ENCODE measurements at places on chromosomes 7 and 10.
A peak's percentile ranks its signal among the peaks of the same experiment; 100 is the strongest.

- DNase-seq: no peak
These were observed 91.9 kb downstream of the ZWINT start for GRCh38 chr10:56269181-56269580.

- no peak for DNase-seq
These were observed 14.6 kb upstream of the PSAP start for GRCh38 chr10:71865561-71866041.

DNA sequence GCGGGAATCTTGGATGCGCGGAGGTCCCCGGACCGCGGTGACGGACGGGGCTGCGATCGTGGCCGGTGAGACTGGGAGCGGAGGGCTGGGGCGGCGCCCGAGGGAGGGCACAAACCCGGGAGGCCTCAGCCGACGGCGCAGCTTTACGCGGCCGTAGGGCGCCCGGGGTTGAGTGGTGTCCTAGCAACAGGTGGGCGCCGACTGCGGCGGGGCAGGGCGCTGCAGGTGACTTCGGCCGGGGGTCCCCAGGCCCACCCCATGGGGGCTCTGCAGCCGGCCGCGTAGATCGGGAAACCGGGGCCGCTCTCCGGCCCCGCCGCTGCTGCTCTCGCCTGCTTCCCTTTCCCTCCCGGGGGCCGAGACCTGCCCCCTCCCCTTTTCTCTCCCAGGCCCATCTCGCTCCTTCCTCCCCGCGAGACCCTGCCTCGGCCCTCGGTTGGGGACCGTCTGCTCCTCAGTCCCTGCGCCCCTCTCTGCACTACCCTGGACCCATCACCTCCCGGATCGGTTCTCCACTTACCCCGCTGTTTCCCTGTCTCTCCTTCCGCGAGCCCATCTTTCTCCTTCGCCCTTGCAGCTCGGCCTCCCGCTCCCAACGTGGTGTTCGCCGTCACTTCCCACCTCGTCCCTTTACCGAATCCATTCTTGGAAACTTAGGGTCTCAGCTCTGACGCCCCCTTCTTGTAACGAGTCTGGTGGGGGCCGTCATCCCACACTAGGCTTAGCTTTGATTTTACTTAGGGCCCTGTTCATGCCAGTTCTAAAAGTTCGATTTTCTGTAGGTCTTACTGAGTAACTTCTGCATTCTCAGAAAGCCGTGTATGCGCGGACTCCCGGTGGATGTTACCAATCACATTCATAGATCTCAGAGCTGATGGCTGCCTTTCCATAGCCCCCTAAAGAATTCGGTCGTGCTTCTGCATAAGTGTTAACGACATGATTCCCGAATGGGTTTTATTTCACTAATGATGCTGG, 18.5 kb upstream of the ACBD5 start:
- no peak for DNase-seq

DNA sequence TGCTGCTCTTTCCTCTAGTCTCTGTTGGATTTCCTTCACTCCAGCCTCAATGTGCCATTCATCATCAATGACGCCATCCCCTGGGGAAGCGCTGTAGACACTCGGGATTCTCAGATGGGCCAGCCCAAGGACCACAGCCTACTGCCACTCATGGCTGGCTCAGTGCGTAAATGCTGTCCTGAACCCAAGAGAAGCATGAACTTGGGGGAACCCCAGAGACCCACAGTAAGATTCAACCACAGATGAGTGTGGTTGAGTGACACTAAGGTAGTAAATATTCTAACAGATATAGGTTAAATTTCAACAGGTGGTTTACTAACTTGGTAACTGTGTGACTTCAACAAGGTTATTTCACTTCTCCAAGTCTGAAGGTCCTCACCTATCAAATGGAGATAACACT, 304.1 kb downstream of the GRM8 start:
- no peak for DNase-seq

DNA sequence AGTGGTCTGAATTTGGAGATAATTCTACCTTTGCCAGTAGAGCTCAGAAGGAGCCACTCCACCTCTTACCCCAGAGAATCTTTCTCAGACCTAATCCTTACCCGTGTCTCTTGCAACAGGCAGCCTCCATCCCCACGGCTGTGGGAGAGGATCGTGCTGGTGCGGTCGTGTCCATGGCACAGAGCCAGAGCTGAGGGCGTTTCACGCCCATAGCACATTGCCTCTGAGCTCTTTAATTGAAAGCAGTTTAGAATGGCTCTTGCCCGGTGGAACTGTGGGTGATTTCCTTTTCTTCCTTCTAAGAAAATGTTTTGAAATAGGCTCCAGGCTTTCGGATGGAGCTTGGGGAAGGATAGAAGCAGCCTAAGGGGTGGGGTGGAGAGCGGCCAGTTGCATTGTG, 41.5 kb downstream of the PRF1 start:
- no peak for DNase-seq

- no peak for DNase-seq
These were observed 19.7 kb upstream of the SHH start for GRCh38 chr7:155831807-155832524.

GRCh38 chr10:34962866-34963265, 127.3 kb downstream of the CUL2 start:
- DNase-seq: no peak

DNA sequence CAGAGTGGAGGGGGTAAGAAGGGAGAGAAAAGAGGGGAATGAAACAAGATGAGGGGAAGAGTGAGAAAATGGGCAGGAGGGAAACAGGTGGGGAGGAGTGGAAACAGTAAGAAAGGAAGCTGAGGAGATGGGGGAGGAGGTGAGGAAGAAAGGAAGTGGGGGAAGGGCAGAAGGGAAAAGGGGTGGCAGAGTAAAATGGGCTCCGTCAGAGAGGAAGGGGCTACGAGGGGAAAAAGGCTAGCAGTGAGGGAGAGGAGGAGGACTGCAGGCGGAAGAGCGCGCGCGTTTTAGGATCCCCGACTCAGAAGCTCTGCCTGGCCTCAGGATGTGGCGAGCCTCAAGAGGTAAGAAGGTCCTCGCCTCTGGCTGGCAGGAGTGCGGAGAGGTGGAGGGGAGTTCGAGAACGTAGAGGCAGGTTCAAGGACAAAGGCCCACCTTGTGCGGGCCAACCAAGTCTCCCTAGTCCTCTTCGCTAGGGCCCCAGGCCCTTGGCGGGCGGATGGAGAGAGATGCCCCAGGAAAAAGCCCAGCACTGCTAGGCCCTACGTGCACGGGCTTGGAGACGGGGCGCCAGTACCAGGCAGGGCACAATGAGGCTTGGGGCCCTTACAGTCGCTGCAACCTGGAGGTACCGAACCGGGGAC, 5.8 kb upstream of the NKX2-3 start:
- DNase-seq: no peak

GRCh38 chr10:21052072-21052708, 155.1 kb upstream of the NEBL start:
- no peak for DNase-seq

GRCh38 chr10:70478191-70479164, at the start of gene PALD1:
Gene PALD1, plus strand, starts transcription at chr10:70478767. Its CDS starts 47,185 bp downstream, at chr10:70525952.
- DNase-seq: no peak

- DNase-seq: no peak
These were observed 21.7 kb downstream of the HIBADH start for GRCh38 chr7:27640884-27641574.

GRCh38 chr10:44755481-44755880, 155.7 kb upstream of the TMEM72 start:
- DNase-seq: no peak

GRCh38 chr7:33232632-33233145, 103.3 kb downstream of the BBS9 start:
- no peak for DNase-seq

DNA sequence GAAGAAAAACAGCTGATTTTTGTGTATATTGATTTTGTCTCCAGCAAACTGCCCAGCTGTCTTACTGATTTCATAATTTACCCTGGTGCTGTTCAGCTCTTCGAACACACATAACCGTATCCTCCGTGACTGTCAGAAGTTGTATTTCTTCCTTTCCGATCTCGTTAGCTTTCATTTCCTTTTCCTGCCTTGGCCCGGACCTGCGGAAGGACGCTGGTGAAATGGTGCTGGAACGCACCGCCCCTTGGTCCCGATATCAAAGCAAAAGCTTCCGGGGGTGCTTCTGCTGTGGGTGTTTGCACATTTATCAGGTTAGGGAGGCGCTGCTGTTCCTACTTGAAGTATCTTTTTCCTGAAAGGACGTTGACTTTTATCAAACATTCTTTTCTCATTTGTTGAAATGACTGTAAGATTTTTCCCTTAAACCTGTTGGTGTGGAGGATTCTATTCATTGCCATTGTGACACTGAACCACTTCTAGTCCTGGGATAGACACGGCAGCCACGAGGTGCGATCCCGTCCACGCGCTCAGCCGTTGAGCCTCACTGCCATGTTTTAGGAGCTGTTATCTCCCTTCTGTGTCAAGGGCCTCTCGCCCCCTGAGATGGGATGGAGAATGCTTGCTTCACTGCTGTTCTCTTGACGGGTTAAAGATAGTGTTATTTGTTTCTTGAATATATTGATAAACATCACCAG, 72.6 kb downstream of the FOXL3 start:
- DNase-seq: no peak

DNA sequence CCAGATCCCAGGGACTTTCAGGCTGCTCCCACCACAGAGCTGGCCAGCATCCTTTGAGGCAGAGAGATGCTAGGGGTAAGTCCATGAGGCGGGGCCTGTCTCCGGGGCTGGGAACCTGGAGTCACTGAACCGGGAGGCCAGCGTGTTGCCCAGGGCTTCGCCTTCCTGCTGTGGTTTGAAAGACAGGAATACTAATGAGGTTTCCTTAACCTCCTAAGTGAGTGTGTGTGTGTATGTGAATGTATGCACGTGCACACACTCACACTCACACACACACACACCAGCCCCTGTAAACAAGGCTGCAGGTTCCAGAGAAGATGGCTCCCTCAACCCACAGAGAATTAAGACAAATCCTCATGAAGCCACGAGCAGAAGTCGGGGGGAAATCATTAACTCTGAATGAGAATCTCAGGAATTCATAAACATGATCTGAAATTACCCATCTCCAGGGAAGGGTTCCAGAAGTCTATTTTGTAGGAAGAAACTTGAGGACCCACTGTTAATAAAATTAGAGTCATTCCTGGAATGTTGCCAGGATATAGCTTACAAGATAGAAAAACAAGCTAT, 20.3 kb upstream of the PFKP start:
- DNase-seq: no peak

DNA sequence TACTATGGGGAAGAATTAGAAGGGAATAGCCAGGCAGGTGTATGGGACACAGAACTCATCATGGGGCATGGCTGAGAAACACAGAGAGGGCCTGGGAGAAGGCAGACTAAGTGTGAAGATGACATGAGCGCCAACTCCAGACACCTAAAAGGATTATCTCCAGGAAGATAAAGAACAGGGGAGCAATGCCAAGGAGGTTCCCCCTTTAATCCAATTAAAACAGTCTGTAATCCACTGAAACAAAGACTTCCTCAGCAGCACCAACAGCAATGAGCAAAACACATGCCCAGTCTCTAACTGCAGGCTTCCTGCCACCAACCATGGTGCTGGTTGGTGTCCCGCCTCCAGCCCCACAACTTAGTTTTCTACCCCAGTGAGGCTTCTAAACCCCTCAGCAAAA, 108.9 kb downstream of the GRID1 start:
- no peak for DNase-seq

DNA sequence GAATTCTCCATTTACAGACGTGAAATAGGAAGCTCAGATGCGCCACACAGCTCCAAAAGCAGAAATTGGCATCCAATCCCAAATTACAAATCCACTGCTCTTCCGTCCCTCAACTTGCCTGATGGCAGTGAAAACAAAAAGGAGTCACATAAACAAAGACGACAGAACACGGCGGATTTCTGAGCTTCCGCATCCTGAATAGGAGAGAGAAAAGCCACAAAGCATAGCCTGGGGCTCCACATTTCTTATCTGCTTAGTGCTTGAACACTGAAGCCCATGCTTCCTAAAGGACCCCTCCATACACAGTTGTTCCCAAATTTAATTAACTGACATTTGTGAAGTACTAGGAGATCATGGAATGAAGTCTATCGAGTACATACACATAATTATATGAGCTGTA, 32.6 kb downstream of the BEND7 start:
- DNase-seq: no peak

DNA sequence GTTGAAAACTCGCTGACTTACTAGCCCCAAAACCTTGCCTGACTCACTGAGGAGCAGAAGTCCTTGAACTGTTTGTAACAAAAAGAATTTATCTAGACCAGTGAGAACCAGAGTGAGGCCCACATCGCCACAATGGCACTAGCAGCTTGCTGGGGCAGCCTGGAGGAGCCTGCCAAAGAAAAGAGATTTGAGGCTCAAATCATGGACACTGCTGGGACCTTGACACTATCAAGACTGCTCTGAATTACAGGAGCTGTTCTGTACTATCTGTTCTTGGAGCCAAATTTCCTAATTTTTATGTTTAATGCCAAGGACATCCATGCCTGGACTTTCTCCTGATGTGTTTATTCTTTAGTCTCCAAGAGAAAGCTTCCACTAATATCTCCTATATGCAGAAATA, 82.0 kb upstream of the JCAD start:
- no peak for DNase-seq

DNA sequence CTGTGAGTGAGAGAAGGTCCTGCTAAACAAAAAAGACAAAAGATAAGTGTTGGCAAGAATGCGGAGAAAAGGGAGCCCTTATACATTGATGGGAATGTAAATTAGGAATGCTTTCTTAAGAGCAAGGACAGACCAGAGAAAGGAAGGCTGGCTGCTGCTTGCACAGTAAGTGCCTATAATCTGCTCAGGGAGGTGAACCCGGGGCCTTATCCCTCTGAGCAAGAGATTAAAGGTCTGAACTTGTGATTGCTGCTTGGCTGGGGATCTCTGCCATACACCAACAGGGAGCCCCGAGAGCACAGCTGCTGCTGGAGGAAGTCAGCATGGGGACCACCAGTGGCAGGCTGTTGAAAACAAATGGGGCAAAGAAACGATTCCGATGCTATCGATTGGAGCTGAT, 32.0 kb upstream of the CRTAC1 start:
- no peak for DNase-seq

- peak; percentile 80 for DNase-seq
These were observed at the start of gene INTS15 for GRCh38 chr7:6589829-6590644. Gene INTS15, plus strand, starts transcription at chr7:6590021. Its CDS starts 263 bp downstream, at chr7:6590284.

GRCh38 chr7:91913612-91914011, 27.1 kb upstream of the AKAP9 start:
- no peak for DNase-seq

DNA sequence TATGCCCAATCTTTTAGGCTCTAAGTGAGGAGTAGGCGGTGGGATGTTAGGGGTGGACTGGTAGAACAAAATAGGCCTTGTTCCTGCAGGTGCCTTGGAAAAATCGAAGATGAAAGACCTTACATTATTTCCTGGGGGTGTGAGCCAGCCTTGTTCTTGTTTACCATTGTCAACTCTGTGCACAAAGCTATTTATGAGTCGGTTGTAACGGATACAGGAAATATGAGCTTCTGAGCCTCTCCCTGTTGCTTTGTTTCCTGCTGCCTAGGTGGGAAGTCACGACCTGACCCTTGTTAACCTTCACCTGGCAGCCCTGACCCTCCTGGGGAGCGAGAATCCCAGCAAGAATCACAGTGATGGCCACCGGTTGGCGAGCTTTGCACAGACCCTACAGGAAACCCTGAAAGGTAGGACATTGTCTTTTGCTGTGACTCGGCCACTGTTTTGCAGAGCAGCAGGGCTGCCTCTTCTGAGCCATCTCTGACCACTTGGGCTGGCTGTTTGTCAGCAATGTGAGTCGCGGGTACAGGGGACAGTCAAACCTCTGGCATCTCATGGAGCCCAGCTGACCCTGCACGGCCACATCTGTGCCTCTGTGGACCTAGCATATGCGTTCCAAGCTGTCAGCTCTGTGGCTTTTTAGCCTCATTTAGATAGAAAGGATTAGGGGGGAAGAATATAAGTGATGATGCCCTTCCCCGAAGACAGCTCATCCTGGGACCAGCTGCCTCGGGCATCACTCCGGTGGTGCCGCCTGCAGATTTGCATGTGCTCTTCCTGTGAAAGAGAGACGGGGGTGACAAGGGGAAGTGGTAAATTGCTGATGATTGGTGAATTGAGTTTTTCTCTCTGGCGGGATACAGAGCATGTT, 102.1 kb upstream of the ANLN start:
- DNase-seq: no peak
